ENCODE measurements at places on chromosomes 12 and 14.

- DNase-seq, result peak; percentile 27
These were observed 17.9 kb downstream of the ZDHHC22 start for GRCh38 chr14:77123381-77124325.

DNA sequence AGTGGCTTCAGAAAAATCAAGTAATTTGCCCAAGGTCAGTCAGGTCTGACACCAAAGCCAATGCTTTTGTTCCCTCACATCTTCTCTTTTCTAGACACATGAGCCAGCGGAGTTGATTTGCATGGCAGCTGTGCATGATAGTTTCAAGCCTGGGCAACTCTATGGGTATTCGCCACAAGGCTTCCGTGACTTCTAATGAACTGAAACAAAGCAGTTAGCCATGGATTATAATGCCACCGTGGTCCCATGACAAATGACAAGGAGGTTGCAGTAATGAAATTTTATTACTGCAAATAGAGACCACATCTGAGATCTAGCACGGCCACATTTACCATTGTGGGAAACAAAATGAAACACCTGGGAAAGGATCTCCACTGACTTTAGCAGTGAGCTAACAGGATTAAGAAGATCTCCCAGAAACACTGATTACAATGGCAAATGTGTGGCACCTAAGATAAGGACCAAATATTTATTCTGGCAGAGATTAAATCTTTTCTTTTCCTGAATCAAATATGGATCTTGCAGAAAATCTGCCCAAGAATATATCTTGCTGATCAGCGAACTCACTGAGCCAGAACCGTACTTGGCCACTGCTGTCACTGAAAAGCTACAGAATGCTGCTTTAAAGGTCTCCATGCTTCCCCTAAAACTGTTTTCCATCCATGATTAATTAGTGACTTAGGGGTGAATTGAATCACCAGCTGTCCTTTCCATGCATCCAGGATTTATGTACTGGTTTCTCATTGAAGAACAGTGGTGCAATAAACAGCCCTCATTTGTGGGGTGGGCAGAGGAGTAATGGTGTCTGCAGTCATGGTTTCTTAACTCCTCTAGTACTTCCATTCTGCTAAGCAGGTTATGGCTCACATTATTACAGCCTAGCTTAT is 551.0 kb downstream of the DIO2 start:
- peak; percentile 75 for DNase-seq

DNA sequence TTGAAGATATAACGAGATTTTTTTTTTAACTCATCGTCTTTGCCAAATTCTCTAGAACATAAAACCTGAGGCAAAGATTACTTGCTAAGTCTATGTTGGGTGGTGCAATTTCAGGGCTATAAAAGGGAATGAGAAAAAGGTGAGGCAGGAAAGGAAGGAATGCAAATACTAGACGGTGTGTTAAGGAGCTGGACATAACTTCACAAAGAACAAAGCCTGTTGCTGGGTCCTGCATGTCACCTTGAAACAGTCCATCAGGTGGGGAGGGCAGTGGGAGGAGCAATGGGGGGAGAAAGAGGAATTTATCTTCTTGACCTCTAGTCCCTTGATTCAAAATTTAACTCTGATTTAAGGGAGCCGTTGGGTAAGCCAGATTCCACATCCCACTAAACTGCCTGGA is 16.1 kb upstream of the DUSP6 start:
- DNase-seq, result no peak

- DNase-seq, result no peak
These were observed 1297.7 kb downstream of the AACS start for GRCh38 chr12:126362964-126363363.

- peak; percentile 46 for DNase-seq
These were observed 40.4 kb upstream of the LDHB start for GRCh38 chr12:21697904-21698630.

DNA sequence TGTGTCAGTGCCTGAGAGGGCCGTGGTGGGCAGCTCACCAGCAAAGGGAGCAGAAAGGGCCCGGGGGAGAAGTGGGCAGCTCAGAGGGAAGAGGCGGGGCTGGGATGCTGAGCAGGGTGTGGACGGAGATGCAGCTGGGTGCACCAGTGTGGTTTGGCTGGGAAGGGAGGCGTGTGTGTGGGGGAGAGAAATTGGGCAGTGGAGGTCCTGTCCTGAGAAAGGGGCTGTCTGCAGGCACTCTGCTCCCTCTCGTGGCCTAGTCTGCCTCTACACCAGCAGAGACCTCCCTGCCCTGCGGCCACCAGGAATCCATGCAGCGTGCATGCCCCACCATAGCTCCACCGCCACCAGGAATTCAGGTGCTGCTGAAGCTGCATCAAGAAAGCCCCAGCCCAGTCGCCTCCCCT is 6.4 kb downstream of the TMEM121 start:
- DNase-seq, result peak; percentile 39

GRCh38 chr12:108939594-108939993 is 59.7 kb downstream of the DAO start:
- DNase-seq, result peak; percentile 77

GRCh38 chr14:100620255-100621100 is 33.3 kb upstream of the BEGAIN start:
- no peak for DNase-seq

DNA sequence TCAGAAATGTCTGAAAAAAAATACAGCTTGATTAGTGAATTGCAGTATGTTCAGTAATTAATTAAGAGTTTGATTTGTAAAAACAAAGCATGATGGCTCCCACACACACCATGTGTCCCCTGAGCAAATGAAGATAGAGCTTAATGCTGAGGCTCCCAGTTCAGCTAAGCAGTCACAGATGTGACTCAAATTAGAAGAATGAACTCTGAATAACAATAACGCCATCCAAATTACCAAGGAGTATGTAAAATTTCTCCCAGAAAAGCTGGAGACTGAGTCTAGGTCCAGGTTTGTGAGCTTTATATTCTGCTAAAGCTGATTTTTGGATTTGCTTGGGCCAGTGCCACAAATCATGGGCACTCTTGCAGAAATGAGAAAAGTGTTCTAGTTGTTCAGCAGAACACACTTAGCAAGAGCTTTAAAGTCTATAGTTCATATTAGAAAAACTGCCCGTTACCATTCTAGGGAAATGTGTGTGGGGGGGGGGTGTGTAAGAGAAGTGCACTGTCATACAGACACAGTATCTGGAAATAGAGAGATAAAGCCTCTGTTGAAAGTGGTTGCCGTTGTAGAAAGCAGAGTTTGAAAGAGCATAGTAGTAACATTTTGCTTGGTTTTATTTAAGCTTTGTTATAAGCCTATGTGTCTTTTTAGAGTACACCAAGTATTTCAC is 253.1 kb downstream of the BCAT1 start:
- no peak for DNase-seq

DNA sequence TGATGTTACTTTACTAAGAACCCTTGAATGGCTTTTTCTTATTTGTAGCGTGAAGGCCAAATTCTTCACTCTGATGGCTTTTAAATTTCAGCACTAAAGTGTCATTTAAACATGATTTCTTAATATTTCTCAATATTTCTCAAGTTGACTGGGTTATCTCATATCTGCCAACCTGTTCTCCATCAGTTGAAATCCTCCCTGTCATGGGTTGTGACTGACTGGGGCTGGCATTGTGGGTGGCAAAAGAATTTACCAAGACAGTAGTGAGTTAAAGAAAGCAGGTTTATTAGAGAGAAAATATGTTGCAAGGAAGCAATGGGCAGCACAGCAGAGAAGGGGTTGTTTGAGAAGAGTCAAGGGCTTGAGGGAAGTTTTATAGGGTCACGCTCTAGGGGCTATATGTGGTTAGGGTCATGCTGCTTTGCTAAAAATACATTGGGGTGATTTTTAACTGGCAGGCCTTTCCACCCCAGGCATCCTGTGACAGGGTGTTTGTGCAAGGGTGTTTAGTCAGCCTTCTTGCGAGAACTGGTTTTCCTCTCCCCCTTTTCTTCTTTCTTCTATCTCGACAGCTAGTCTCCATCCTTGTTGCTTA is 232.8 kb upstream of the SEL1L start:
- DNase-seq, result no peak

DNA sequence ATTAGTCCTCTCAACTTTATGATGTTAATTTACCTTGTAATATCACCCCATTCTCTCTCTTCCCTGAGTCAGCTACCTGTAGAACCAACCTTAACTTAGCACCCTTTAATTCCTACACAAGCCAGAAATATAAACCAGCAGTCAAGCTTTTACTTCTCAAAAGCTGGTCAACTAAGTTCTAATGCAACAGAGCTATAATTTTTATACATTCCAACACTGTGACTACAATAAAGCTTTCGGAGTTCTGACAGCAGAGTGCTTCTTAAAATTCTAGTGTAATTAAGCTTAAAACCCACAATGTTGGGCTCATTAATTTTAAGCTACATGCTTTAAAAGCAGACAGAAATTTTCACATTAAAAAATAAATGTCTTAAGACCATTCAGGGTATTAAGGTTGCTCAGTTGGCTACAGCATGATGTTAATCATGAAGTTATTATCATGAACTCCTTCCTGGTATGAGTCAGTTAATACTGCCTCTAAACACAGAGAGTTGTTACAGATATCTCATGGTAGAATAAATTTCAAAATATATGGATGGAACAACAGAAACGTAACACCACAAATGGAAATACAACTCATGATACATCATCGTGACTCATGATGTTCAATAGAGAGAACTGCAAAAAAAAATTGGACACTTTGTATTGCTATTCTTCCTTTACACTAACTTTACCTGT is 126.7 kb downstream of the EPS8 start:
- DNase-seq, result no peak

GRCh38 chr14:85686908-85687307 is 157.0 kb downstream of the FLRT2 start:
- no peak for DNase-seq

DNA sequence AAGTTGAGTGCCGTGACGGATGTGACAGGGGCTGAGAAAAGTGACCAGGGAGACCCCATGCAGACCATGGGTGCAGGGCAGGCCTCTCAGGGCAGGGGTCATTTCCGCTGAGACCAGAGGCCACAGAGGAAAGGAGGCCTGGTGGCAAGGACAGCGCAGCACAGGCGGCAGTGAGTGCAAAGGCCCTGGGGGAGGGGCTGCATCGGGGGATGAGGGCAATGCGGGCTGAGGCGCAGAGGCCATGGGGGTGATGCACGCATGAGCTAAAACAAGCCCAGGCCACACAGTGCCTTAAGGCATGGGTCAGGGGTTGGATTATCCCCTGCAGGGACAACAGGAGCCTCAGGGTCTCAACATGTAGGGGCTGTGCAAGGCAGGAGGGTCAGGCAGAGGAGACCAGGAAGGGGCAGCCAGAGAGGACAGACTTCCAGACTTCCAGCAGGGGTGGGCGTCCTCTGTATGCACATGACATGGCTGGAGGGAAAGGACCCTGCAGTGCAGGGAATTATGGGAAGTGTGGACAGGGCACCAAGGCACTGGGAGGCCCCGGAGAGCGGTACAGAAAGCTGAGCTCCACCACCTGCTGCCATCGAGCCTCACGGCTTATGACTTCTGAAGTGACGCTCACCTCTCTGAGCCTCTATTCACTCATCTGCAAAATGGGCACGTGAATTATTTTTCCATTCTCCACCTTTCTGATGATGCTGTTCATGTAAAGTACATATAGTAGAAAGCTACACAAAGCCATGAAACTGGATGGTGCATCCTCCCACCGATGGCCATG is 27.3 kb downstream of the RILPL1 start:
- DNase-seq, result no peak

- no peak for DNase-seq
These were observed 1.4 kb downstream of the ARL6IP4 start for GRCh38 chr12:122981587-122982476.

GRCh38 chr14:95516554-95517181 is at the start of gene SYNE3:
Gene SYNE3 (minus strand): TSS chr14:95516650. CDS start chr14:95475821, 40,829 bp downstream.
- DNase-seq, result peak; percentile 17

- peak; percentile 76 for DNase-seq
These were observed 94.3 kb downstream of the OTX2 start for GRCh38 chr14:56715938-56716337.

GRCh38 chr12:68882251-68882964 is 50.6 kb downstream of the CPM start:
- DNase-seq, result no peak

DNA sequence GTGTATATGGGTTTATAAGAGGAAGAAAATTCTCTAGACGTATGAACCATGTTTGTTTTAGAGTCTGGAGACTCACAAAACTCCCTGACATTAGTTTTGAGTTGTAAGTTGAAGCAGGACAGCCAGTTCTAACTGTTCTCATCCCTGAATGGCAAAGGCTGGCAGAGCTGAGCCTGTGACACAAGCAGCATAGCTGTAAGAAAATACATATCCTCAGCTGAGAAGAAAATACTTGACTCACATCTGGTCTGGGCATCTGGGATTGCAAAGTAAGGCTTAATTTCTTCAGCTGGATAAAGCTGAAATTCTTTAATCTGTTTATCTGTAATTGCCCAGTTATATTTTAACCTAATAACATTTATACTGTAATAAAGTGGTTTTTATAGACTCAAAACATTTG is 156.3 kb downstream of the PELI2 start:
- DNase-seq, result no peak

- DNase-seq, result no peak
These were observed 21.1 kb upstream of the FLRT2 start for GRCh38 chr14:85508863-85509262.

DNA sequence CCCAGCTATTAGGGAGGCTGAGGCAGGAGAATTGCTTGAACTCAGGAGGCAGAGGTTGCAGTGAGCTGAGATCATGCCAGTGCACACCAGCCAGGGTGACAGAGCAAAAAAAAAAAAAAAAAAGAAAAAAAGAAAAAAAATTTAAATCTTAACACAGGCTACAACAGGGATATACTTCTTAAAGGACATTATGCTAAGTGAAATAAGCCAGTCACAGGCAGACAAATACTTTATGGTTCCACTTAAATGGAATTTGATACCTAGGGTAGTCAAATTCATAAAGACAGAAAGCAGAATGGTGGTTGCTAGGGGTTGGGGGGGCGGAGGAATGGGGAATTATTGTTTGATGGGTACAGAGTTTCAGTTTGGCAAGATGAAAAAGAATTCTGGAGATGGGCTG is 14.8 kb upstream of the PPTC7 start:
- no peak for DNase-seq

- peak; percentile 55 for DNase-seq
These were observed 400.9 kb downstream of the SNAPC1 start for GRCh38 chr14:62162998-62163589.

DNA sequence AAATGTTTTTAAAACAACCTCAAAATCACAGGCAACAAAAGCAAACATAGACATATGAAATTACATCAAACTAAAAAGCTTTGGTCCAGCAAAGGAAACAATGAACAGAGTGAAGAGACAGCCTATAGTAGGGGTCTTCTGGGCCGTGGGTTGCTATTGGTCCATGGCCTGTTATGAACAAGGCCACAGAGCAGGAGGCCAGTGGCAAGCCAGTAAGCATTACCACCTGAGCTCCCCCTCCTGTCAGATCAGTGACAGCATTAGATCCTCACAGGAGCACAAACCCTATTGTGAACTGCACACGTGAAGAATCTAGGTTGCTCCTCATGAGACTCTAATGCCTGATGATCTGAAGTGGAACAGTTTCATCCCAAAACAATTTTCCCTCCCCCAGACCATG is 174.0 kb downstream of the DIO2 start:
- DNase-seq, result peak; percentile 3

All from NCI-H82 (cell line).